ENCODE measurements at places on chromosomes 6 and 20. TPM values are rescaled to one million over a fixed set of nuclear protein-coding genes. Genes with fewer than 3 reads are reported as not detected.

CDH4 gene
- total RNA-seq = 13.8 TPM

MUCL3 gene
- not detected for total RNA-seq

ERVFRD-1 gene
- not detected for total RNA-seq

EEF1A2 gene
- not detected for total RNA-seq

VSTM2L gene
- total RNA-seq = 12.9 TPM

LTB gene
- total RNA-seq = not detected

PCK1 gene
- not detected for total RNA-seq

PRPF6 gene
- 43.6 TPM for total RNA-seq

CALHM6 gene
- not detected for total RNA-seq

LRP11 gene
- 67.0 TPM for total RNA-seq

SLC17A3 gene
- total RNA-seq = not detected

ULBP1 gene
- total RNA-seq = 4.3 TPM

BPIFB2 gene
- total RNA-seq = not detected

SH3BGRL2 gene
- total RNA-seq = 8.3 TPM

DNAAF9 gene
- total RNA-seq = 12.2 TPM

RNF39 gene
- total RNA-seq = not detected

TTK gene
- 20.5 TPM for total RNA-seq

CD40 gene
- total RNA-seq = 6.7 TPM

RSPO4 gene
- not detected for total RNA-seq

BANF2 gene
- total RNA-seq = not detected

SSTR4 gene
- not detected for total RNA-seq

KCNQ2 gene
- 1.4 TPM for total RNA-seq

CFB gene
- 0.86 TPM for total RNA-seq

LBP gene
- not detected for total RNA-seq

SPATA25 gene
- total RNA-seq = not detected

HEY2 gene
- total RNA-seq = not detected

ENPP5 gene
- not detected for total RNA-seq

GMNN gene
- 14.5 TPM for total RNA-seq

CNKSR3 gene
- total RNA-seq = 6.1 TPM

C2 gene
- total RNA-seq = 2.0 TPM

GNAS-AS1 gene
- not detected for total RNA-seq

SIRPA gene
- total RNA-seq = 10.4 TPM

RAB44 gene
- not detected for total RNA-seq

GFOD1 gene
- total RNA-seq = 1.7 TPM

SLC22A2 gene
- total RNA-seq = not detected

ZKSCAN3 gene
- 2.9 TPM for total RNA-seq

SLPI gene
- not detected for total RNA-seq

PRDM13 gene
- not detected for total RNA-seq

GPR63 gene
- 1.2 TPM for total RNA-seq

STMND1 gene
- total RNA-seq = not detected

JPH2 gene
- 1.4 TPM for total RNA-seq

C20orf144 gene
- not detected for total RNA-seq

BTBD9 gene
- 3.5 TPM for total RNA-seq

COL11A2 gene
- total RNA-seq = under 0.01 TPM

ZNF343 gene
- 8.6 TPM for total RNA-seq

CCN6 gene
- not detected for total RNA-seq

RIMS1 gene
- not detected for total RNA-seq

SIRPB2 gene
- not detected for total RNA-seq

NTSR1 gene
- not detected for total RNA-seq

MYCT1 gene
- not detected for total RNA-seq

BTN1A1 gene
- total RNA-seq = not detected

CD24 gene
- total RNA-seq = under 0.01 TPM

GTF3C6 gene
- total RNA-seq = 74.4 TPM

TNFRSF6B gene
- 261 TPM for total RNA-seq

CALHM4 gene
- total RNA-seq = not detected

Data from myometrial cell (primary cell).